ENCODE measurements at places on chromosomes 7 and 10.
A peak's percentile ranks its signal among the peaks of the same experiment; 100 is the strongest.

GRCh38 chr7:142606081-142606480, 143.2 kb upstream of the PRSS1 start:
- no peak for DNase-seq

- DNase-seq, result no peak
Measured at GRCh38 chr7:108094346-108094745, 35.8 kb downstream of the LAMB4 start.

DNA sequence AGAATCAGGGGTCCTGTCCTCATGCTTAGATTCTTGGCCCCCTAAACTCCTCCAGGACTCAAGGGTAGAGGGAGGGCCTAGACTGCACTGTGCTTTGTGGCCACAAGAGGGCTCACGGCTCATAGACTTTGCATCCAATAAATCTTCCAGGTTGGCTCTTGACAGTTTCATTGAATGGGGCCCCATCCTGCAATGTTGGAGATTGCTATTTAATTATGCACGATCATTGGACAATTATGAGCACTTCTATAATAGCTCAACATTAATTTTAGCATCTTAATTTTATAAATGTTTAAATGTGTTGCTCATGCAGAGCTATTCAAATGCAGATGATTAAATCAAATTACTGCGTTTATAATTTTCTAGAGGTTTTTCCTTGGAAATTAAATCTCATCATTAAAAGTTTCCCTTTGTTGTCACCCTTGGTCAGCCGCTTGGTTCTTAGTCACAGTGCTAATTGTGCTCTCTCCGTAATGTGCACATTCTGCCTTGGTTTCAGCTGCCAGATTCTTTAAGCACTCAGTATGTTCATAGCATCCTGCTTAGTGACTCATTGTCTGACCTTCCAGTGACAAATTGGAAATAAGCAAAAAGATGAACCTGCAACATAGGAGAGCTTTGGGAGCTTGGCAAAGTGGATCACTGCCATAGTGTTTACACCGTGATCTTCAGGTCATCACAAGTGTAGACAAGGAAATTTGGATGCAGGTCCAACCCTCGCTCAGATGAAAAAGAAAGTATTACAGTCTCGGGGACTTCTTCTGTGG, 33.4 kb upstream of the PLPP4 start:
- peak; percentile 6 for DNase-seq

- no peak for DNase-seq
Measured at GRCh38 chr7:152519290-152519689, 83.5 kb upstream of the KMT2C start.

DNA sequence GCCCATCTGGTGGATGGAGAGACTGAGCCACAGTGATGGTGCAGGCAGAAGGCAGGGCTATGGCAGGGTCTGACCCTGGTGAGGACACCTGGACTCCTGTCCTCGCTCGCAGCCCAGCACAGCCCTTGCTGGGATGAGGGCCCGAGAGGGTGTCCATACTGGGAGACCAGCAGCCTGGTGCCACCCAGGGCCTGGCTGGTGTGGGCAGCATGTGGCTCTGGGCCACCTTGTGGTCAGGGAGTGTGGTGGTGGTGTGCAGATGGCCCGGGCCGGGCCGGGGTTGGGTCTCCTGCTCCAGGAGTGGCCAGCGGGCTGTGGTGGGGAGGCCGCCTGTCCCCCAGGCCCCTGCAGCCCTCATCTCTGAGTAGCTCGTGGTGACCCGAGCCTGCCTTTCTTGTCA, 14.9 kb downstream of the ADCY1 start:
- DNase-seq, result no peak

- DNase-seq, result no peak
Measured at GRCh38 chr10:117594722-117595121, 52.2 kb downstream of the EMX2 start.

DNA sequence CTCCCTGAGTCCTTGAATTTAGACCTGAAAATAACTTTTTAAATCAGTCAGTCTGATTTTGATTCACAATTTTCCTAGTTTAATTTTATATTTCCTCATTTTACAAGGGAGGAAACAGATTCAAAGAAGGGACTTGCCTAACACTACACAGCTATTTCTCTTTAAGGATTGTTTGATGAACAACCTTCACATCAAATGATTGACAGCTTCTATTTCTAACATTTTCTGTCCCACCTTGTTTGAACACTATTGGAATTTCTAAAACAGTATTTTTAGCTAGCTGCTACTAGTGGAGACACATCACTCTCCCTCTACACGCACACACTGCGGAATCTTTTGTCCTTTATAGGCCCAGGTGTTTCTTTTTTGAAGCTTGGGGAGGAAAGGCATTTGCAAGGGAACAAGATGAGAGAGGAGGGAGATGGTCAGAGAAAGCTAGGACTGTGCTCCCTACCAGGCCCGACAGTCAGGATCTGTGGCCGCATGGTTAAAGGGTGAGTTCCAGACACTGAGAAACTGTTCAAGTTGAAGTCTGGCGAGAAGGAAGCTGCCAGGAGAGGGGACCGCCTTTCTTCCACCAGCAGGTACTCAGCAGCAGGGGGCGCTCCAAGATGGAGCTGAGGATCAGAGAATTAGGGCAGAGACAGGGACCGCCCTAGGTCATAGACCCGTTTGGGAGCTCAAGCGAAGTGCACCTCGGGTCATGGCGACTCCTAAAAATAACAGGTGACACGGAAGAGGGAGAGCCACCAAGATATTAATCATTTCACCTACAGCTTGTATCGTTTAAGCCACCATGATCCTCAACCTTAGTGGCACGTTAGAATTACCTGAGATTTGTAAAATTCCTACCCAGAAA, 49.7 kb downstream of the DNAJC12 start:
- no peak for DNase-seq

DNA sequence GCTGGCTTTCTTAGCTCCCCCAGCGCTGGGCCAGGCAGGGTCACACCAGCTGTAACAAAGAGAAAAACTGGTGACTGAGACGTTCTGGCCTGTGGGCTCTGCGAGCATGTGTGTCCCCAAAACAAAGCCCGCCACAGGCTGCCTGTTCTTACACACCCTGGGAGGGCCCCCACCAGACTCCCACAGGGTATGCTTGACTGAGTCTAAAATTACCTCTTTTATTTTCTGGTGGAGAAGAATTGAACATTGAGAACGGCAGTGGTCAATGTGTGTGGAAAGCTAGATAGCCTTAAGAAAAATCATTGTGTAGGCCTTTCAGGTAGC, 808 bp downstream of the C10orf71 start:
- no peak for DNase-seq

DNA sequence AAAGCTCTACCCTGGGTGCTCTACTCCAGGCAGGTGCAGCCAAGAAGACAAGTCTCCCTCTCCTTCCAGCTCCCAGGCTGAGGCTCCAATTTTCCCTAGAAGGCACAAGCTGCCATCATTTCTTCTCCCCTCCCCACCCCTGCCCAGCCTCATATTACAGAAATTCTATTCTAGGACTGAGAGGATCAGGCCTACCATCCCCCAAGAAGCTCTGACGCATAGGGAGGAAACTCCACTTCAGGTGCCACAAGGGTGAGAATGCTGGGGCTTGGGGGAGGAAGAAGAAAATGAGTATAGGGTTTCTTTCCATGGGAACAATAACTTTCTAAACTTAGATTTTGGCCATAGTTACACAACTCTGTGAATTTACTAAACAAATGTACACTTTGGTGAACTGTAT, 35.3 kb downstream of the FEZF1 start:
- DNase-seq, result no peak

GRCh38 chr10:85946713-85947326, 419.8 kb downstream of the GRID1 start:
- DNase-seq, result no peak

DNA sequence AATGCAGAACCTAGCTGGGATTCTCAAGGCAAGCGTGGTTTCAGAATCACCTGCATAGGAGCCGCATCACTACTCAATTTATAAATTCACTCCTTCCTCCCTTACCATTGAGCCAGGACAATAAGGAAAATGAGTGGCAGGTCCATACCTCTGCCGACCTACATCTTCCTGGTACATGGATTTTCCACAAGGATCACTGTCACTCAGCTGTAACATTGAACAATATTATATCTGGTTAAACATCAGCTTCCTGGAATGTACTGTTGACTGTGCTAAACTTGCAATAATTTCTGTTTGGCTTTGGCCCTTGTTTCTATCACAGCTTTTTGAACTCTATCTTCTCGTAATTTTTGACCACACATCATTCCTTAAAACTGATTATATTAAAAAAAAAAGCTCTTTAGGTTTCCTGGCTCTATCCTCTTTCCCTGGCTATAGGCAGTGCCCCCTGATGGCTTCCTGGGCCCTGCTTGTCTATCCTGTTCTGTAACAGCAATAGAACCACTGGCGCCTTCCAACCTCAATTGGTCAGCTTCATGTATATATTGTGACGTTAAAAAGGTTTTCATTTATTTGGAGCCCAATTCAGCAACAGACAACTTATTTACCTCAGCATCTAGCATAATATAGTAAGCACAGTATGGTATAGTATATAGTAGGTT, 59.2 kb downstream of the RNLS start:
- DNase-seq, result no peak

DNA sequence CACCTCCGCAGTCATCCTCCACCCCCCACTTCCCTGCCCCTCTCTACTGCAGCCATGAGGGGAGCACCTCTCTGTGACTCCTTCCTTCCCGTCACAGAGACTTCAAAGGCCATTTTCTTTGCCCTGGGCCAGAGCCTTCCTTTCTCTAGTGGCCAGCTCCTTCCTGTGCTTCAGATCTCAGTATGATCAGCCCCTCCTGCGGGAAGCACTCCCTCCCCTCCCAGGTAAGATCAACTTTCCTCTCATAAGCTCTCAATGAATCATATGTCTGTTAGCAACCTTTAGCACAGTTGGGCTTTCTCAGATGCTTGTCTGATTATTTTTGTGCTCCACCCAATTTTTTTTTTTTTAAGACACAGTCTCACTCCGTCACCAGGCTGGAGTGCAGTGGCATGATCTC, 241.0 kb upstream of the PRSS1 start:
- DNase-seq, result no peak

DNA sequence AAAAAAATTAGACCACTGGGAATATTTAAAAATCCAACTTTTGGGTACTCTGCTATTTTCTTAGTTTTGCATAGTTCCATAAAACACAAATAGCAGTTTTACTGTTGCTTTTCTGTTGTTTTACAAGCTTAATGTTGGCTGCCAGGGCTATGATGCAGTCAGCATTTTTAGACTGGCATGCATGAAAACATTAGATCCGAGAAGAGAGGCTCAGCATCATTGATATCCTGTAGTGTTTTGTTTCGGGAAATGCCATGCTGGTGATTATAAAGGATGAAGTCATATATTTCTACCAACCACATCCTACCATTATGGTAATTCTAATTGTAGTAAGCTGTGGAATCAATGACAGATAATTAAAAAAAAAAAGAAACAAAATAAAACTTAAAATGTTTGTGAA, 104.6 kb downstream of the MBL2 start:
- DNase-seq, result no peak

DNA sequence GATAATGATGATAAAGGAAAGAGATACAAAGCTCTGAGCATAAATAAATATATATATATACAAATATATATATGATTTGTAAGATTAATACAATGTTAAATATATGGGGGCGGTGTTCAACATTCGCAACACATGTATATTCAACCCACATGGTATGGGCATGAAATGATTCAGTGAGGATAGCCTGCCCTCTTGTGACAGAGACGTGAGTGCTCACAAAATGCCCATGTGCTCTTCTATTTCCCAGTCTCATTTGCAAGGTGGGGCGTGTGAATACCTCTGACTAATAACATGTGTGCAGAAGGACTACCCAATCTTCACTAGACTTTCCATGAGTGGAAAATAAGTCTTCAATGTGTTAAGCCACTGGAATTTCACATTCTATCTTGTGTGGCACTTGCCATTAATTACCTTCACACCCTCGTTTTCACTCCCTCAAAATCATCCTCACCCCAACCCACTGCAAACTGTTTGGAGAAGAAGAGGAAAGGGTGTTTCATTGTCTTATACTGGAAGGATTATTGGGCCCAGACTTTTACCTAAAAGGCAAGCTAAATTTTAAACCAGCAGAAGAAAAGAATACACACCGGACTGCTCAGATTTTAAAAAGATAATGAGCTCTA, 26.9 kb downstream of the ASAH2 start:
- DNase-seq, result no peak

- no peak for DNase-seq
Measured at GRCh38 chr10:75647675-75648074, 216.3 kb downstream of the LRMDA start.

- no peak for DNase-seq
Measured at GRCh38 chr10:29648114-29648982, 13.6 kb upstream of the SVIL start.

DNA sequence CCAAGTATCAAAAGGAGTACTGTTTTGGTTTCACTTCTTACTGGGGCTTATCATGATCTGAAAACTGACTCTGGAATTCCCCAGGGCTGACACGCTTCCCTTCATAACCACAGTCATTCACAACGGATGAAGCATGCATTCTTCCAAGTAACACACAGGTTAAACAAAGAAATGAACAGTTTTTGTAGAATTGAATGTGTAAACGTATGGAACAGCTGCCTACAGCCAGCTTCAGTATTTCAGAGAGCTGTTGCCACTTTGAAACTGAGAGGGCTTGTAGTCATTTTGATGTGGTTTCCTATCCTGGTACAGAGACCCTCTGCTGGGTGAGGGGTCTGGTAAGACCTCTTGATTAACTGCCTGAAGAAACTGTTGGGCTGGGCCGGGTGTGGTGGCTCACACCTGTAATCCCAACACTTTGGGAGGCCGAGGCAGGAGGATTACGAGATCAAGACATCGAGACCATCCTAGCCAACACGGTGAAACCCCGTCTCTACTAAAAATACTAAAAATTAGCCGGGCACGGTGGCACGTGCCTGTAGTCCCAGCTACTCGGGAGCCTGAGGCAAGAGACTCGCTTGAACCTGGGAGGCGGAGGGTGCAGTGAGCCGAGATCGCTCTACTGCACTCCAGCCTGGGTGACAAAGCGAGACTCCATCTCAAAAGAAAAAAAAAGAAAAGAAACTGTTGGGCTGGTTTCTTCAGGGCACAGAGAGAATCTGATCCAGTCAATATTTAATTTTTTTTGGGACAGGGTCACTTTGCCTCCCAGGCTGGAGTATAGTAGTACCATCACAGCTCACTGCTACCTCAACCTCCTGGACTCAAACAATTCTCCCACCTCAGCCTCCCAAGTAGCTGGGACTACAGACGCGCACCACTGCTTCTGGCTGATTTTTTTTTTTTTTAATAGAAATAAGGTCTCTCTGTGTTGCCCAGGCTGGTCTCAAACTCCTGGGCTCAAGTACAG, 4.7 kb downstream of the NFE2L3 start:
- DNase-seq, result no peak

- DNase-seq, result no peak
Measured at GRCh38 chr7:101179117-101179516, 976 bp downstream of the NAT16 start.

DNA sequence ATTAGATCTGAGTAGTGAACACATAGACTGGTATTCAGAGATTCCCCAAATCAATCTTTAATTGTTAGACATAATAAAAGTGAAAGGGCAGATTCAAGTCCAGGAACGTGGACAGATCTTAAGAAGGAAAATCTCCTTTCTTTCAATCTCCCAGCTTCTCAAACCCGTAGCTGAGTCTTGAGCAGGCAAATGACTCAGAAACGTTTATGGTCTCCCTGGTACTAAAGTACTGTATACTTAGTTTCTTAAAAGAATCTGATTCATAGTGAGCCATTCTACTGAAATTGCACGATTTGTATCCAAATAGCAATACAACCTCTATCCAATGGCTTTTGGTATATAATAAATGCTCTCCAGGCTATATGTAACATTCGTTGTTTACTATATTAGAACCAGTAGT, 140.4 kb upstream of the RHEB start:
- DNase-seq, result no peak

All from COR-L47 (cell line).